ENCODE measurements at places on chromosomes 11 and 22. TPM values are rescaled to one million over a fixed set of nuclear protein-coding genes. Genes with fewer than 3 reads are reported as not detected.

- DNase-seq = no peak
Observed at GRCh38 chr11:68661014-68661413, 23.3 kb upstream of the GAL start.

- DNase-seq = peak; percentile 30
Observed at GRCh38 chr22:32204856-32205722, at the start of gene RFPL2. Gene RFPL2, minus strand, starts transcription at chr22:32205073. Its CDS starts 2,622 bp downstream, at chr22:32202451.

Gene FOLR3
- total RNA-seq = 11.6 TPM

Gene ACRV1
- total RNA-seq = not detected

Gene EFEMP2
- total RNA-seq = 334 TPM

Data from HFFc6 (cell line).